ENCODE measurements at places on chromosomes 7 and 10.

GRCh38 chr10:3593611-3594010 lies 191.4 kb downstream of the KLF6 start:
- DNase-seq = no peak

- DNase-seq = no peak
Measured at GRCh38 chr7:28065308-28065707, 115.3 kb downstream of the JAZF1 start.

GRCh38 chr10:80579849-80580637 lies 42.3 kb downstream of the SH2D4B start:
- DNase-seq = no peak

- no peak for DNase-seq
Measured at GRCh38 chr7:979886-980571, 3.0 kb upstream of the CYP2W1 start.

- no peak for DNase-seq
Measured at GRCh38 chr7:30562909-30563308, 31.8 kb upstream of the GARS1 start.

GRCh38 chr10:14751921-14752320 lies 22.8 kb downstream of the FAM107B start:
- no peak for DNase-seq

DNA sequence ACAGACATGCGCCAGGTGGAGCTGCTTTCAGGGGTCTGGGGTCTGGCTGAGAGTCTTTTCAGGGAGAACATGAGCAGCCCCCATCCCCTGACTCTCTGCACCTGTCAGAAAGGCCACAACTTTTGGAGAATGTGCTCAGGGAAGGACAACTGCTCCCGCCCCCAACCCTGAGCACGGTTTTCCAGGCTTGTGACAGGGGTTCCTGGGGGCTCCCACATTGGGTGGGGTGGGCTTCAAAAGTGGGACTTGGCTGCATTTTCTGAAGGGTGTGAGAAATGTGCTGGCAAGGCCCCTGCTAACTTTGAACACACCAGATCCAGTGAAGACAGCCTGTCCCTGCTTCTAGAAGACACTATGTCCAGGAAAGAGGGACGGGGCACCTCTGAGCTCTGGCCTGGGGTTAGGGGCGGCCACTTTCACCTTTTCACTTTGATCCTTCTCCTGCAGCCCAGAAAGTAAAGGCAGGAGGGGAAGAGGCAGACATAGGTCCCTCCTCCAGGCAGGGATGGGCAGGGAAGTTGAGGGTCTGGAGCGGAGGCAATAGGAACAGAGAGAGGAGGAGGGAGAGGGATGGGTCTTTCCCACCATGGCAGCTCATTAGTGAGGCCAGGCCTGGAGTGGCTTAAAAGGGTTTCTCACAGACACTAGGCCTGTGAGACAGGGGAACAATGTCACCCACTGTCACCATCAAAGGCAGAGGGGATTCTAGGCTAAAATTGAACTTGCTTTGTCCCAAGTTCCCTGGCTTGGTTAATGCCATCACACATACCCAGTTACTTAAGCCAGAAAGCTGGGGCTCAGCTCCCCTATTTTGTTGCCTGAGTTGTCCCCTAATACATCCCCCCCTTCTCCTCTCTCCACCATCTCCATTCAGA lies 1.5 kb downstream of the KCP start:
- no peak for DNase-seq

- DNase-seq = no peak
Measured at GRCh38 chr7:23721456-23721855, 11.4 kb downstream of the STK31 start.

DNA sequence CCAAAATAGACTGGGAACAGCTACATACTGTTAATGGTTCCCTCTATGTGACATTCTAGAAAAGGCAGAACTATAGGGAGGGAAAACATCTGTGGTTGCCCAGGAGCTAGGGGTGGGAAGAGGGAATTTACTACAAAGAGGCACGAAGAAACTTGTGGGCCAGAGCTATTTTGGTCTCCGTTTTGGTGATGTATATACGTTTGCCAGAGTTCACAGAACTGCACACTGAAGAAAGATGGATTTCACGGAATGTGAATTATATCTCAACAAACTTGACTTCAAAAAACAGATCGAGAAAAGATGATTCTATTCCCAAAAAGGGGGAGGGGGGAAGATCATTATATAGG lies 386 bp upstream of the AS3MT start:
- no peak for DNase-seq

GRCh38 chr7:46169384-46169755 lies 248.3 kb upstream of the IGFBP3 start:
- DNase-seq = no peak

GRCh38 chr7:100685049-100685605 lies 8.9 kb downstream of the GIGYF1 start:
- no peak for DNase-seq

GRCh38 chr7:120055300-120055699 lies 217.7 kb upstream of the KCND2 start:
- DNase-seq = no peak

DNA sequence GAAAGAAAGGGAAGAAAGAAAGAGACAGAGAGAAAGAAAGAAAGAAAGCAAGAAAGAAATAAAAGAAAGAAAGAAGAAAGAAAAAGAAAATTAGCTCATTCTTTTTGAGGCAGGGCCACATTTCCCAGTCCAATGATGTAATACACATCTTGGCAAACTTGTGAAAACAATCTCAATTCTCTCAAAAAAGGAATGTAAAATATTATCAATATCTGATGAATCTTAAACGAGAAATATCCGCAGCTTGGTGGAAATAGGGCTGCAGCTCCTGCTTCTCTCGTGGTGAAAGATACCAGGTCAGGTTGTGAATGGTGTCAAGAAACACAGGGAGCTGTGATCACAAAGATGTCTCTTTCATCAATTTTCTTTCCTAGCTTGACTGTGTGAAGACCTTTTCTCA lies 739.6 kb upstream of the NRP1 start:
- no peak for DNase-seq

DNA sequence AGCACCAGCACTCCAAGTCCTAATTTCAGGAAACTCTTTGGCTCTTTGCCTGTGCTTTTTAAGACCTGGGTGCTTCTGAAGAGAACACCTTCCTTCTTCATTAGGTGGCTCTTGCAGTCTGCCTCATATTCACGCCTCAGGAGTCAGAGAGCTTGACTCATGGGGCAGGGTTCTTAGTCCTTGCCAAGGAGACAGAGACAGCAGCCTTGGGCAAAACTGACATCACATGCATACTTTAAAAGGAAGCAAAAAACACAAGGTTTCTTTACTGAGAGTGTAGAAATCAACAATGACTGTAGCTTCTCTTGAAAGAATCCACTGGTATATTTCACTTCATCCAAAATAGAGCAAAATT lies 780.6 kb downstream of the INHBA start:
- no peak for DNase-seq

DNA sequence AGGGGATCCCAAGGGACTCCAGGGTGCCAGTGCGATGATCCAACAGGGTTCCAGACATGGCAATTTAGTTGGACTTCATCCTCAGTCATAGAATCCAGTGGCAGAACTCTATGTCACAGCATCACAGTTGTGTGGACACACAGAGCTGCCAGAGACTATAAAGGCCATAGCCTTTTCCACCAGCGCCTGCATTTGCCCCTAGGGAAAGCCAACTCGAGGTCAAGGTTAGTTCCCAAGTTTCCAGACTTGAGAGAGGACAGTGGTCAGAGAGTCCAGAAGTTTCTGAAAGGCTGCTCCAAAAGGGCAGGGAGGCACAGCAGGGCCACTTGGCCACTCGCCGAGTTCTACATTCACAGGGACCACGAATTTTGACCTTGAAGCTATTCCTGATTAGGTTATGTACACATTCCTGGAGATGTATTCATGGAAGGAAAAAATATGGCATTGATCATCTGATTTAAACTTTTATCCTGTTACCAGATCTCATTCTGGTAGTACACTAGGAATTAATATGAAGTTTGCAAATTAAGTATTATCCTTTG lies 170.1 kb downstream of the KCNMA1 start:
- DNase-seq = no peak

- DNase-seq = no peak
Measured at GRCh38 chr7:14195871-14196270, 206.4 kb upstream of the ETV1 start.

- DNase-seq = no peak
Measured at GRCh38 chr7:130069179-130069977, 956 bp upstream of the KLHDC10 start.

DNA sequence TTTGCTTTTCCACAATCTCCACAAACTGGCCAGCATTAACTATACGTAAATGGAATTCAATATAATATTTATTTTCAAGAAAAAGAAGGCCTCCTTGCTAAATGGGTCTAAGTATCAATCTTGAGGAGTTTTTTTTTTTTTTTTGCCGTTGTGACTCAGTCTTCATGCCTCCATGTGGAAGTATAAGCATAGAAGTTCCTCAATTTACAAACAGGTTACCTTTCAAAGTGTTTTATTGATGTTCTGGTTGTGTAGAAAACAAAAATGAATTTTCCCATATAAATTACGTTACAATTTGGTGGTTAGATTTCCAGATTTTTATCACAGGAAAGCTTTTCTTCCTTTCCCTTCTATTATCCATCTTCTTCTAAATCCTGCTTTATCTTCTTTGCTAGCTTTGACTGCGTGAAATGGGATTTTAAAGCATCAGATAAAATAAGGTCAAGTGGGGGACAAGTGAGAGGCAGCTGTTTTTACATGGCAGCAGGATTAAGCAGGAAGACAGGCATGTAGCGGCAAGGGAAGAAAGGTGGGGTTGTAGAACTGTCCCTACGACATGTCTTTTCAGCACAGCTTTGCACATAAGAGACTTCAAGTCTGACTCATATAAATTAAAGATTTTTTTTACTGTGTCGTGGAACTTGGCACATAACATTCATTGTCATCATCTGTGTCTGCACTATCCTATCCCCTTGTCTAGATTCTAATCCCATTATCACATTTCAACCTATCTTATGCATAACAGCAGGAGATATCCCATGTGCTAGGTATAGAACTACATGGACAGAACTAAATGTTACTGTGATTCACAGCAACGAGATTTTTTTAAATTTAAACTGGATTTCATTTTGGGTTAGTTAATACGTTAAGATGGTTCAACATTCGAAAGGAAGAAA lies 135.3 kb upstream of the FAM3C start:
- DNase-seq = no peak

DNA sequence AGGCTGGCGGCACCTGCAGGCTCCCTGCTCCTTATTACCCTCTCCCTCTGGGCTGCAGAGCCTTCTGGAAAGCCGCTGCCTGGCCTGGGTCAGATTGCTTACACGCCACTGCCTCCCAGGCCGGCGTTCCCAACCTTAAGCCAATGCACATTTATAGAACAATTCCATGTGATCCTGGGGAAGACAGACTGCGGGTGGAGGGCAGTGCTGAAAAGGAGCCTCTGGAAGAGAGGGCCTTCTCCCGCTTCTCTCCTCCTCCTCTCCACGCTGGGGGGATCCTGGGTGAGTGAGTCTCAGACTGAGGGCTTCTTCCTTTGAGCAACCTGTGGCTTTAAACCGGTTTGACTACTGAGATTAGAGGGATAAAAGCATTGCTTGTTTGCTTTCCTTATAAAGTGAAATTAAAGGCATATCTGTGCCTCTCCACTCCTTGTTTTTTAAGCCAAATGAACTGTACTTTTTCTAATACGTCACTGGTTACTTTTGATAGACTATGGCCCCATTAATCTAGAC lies 5.5 kb downstream of the TACC2 start:
- no peak for DNase-seq

DNA sequence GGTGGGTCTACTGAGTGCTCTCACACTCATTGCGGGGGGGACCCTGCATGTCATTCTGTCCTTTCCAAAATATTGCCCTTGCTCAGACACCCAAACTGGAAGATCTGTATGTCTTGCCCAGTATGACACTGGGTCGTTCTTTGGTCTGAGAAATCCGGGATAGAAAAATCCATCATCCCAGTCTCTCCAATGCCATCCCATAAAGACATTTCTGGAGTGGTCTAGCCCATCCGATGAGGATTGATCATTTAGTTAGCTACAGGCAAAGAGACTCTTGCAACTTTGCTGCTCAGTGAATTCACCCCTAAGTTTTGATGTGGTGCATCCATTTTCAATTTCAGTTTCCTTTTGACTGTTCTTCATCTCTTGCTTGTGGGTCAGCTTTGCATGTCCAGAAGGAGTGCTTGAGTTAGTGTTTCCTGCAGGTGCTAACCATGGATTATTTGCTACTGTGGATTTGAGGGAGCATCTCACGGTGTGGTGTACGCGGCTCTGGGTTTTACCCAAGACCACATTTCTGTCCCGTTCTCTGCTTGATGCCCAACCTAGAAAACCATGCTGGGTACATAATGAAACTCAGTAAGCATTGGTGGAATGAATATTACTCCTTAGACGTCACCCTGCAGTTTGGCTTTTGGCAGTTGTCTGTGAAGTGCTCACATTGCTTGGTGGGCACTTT lies 247.0 kb upstream of the MKI67 start:
- no peak for DNase-seq

DNA sequence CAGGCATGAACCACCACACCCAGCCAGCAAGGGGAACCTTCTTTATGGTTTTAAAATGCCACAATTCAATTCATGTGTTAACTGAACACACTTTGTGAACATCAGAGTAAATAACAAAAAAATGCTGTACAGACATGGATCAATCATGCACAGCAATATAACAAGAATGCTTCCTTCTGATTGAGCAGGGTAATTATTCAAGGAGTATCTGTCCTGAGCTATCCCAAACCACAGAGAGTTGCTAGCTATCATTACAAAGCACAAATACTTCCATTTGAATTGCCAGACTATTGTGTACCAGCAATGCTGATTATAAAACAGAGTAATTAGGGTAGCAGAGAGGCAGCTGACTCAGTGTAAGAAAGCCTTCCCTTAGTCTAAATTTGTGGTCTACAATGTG lies 11.3 kb upstream of the RHOBTB1 start:
- no peak for DNase-seq

- no peak for DNase-seq
Measured at GRCh38 chr7:55245271-55245723, 119.8 kb upstream of the LANCL2 start.

DNA sequence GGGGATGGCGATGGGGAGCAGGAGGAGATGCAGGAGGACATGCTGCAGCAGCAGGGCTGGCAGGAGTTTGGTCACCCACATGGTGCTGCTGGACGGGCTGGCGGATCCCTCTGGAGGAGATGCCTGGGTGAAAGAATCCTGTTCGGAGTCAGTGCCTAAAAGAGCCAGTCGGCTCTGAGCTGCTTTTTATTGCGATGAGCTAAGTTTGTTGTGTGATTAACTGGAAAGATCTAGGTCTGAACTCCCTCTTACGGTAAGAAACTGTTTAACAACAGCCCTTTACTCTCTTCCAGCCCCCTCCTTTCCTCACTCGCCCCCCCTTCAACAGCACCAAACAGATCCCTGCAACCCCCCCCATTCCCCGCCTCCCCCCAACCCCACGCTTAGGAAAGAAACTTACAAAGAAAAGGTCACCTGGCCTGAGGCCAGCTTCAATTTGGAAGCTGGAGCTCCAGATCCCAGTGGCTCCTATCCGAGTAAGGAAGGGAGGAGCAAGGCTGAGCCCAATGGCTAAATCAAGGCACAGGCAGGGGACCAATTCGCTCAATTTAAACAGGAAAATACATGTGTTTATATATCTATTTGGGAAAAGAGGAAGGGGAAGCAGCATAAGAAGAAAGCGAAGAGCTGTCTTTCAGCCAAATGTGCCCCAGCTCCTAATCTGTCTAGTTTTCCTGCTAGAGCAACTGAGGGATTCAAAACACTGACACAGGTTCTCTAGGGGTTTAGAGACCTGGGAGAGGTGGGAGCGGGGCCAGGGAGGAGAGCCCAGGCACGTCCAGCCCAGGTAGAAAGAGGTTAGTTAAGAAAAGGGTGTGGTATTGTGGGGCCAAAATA lies at the start of gene HGF:
HGF (minus strand) TSS at position 157 of the 837 bp plus-strand sequence; CDS start at position 81, 76 bp downstream.
- no peak for DNase-seq

All from stimulated activated CD8-positive, alpha-beta memory T cell treated with anti-CD3 and anti-CD28 coated beads, Interleukin-7, amount 100 ng/mL, for 48 hours (primary cell).